ENCODE measurements at places on chromosomes 4 and X.
A peak's percentile ranks its signal among the peaks of the same experiment; 100 is the strongest.

- no peaks in the 10 kb centered on the region for H3K4me1 ChIP-seq
- H3K27me3 ChIP-seq = no peaks in the 10 kb centered on the region
- H3K4me3 ChIP-seq = no peak overlapping the region
- no peak for DNase-seq
- no peak overlapping the region for H3K27ac ChIP-seq
These were observed 252.4 kb upstream of the ARHGAP24 start for GRCh38 chr4:85222561-85222960.

DNA sequence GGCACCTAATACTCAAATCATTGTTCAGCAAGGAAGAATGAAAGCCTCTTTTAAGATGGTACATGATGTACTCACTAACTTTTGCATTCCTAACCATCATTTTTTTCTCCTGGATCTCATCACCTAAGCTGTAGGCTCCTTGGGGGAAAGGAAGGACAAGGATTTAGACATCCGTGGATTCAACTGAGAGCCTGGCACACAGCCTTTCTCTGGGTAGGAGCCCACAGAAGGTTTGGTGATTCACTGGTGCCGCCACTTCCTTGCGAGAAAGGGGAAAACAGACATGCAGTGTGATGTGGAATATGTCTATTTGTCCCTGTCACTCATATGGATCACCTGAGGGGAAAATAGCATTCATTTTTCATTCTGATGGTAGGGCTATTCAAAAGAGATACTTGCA, 147.3 kb downstream of the PCDH7 start:
- no peak for DNase-seq
- no peak overlapping the region for H3K4me3 ChIP-seq
- H3K27ac ChIP-seq = no peak overlapping the region
- H3K4me1 ChIP-seq = no peaks in the 10 kb centered on the region
- H3K36me3 ChIP-seq = no peaks in the 10 kb centered on the region

DNA sequence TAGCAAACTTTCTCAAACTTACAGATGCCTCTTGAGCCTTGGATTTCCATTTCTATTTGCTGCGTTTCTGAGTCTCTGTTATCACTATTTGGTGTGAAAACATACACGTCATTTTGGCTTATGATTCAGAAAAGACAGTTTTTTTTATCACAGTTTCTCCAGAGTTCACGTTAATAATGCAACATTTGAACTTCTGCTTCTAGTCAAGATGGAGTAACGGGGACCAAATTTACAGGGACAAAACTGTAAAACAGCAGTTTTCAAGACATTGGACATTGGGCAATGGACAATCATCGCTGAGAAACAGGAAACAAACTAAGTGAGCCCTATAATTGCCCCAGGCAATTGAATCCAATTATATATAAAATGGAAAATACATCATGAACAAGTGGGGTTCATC, 36.2 kb upstream of the TASL start:
- DNase-seq = no peak
- no peaks in the 10 kb centered on the region for H3K4me1 ChIP-seq
- H3K4me3 ChIP-seq = no peak overlapping the region
- no peak overlapping the region for H3K27ac ChIP-seq
- H3K27me3 ChIP-seq = no peaks in the 10 kb centered on the region
- no peaks in the 10 kb centered on the region for H3K36me3 ChIP-seq

DNA sequence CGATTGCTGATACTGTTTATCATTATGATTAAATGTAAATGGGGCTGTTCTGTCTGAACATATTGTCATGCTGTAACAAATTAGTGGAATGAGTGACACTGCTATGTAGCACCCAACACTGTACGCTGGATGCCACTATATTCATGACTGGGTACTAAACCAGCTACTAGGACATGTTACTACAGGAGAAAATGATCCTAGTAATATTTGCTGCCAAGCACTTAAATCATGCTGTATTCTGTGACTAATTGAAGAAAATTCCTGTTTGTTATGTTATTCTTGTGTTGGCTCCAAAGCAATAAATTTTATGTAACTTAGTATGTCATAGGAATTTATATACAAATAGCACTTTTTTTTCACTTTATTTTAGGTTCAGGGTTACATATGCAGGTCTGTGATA, 804.2 kb downstream of the CENPC start:
- DNase-seq = no peak
- peaks cover 2% of the 10 kb centered on the region for H3K36me3 ChIP-seq
- no peak overlapping the region for H3K27ac ChIP-seq
- no peaks in the 10 kb centered on the region for H3K27me3 ChIP-seq
- no peaks in the 10 kb centered on the region for H3K4me1 ChIP-seq

DNA sequence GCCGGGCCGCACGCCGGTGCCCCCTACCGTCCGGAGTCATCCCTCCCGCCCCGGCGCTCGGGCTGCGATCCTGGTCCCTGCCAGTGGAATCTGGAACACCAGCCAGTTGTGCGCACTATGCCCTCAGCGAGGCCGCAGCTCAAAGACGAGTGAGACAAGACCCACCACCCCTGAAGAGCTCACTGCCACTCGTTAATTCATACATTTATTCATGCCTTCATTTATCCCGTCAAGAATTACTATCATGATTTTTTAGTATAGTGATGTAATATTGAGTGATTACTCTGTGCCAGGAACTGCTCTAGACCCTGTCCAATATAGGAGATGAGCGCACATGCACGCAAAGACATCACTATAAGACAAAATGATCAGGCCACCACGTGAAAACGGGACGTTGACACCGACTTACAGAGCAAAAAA, 247 bp upstream of the PPA2 start:
- DNase-seq = no peak
- peaks cover 19% of the 10 kb centered on the region for H3K36me3 ChIP-seq
- no peaks in the 10 kb centered on the region for H3K27me3 ChIP-seq
- peak overlapping the region; percentile 99 for H3K4me3 ChIP-seq
- H3K27ac ChIP-seq = peak overlapping the region; percentile 99
- peaks cover 23% of the 10 kb centered on the region for H3K4me1 ChIP-seq
